ENCODE measurements at places on chromosomes 7 and 10.
A peak's percentile ranks its signal among the peaks of the same experiment; 100 is the strongest.

GRCh38 chr7:101377189-101377736 lies 14.6 kb downstream of the COL26A1 start:
- no peak for DNase-seq

GRCh38 chr7:154884348-154884920 lies 118.5 kb downstream of the PAXIP1 start:
- no peak for DNase-seq

DNA sequence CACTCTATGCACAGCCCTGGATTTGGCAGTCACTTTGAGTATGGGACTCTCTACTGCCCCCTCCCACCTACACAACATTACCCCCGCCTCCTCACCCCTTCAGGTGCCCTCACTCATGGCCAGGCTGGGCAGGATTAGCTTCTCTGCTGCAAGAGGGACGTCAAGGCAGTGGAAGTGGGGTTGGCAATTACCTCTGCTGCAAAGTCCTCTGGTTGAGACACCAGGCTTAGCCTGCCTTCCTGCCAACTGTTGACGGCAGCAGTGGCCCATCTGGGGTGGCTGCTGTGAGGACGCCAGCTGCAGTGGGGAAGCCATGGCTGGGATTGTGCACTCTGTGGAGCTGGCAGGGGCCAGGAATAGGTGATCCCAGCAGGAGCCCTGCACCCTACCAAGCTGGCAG lies 26.7 kb downstream of the SVIL start:
- DNase-seq: no peak

DNA sequence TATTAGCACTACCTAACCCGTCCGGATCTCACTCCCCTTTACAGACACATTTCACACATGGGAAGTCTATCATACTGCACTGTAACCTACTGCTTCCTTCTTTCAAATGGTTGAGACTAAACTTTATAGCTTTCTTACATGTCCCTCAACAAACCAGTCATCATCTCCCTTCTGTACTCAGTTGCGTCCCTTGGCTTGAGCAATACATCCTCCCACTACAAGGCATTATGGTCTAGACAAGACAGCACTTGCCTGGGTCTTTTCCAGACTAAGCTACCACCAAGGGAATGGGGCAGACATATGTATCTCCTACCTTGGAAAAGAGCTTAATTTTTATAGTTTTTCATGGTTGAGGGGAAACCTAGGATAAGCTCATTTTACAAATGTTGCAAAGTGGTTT lies 575.2 kb downstream of the KCNMA1 start:
- DNase-seq: no peak

DNA sequence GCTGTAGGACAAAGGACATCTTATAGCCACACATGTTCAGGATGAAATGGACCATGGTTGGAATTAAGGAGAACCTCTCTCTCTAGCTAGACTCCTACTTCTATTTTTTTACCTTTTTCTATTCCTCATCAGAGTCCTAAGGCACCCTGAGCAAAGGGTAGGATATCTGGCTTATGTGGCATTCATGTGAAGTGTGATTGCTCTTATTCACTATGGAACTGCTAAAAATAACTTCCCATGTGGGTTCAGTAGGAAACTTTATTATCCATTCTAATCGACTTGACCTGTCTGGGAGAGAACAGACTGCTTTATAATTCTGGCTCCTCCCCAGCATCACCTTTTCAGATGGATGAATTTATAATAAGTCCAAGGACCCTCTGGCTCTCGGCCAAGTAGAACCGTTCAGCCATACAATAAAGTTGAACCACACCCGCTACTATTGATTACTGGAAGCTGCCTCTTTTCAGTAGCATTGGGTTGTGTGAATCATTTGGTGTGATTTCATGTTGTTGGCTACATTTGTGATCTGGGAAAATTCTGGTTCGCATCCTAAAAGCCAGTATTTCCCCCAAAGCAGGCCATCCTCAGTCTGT lies 117.5 kb downstream of the NRF1 start:
- DNase-seq: no peak

GRCh38 chr7:39811161-39811614 lies 138.9 kb upstream of the CDK13 start:
- peak; percentile 13 for DNase-seq

DNA sequence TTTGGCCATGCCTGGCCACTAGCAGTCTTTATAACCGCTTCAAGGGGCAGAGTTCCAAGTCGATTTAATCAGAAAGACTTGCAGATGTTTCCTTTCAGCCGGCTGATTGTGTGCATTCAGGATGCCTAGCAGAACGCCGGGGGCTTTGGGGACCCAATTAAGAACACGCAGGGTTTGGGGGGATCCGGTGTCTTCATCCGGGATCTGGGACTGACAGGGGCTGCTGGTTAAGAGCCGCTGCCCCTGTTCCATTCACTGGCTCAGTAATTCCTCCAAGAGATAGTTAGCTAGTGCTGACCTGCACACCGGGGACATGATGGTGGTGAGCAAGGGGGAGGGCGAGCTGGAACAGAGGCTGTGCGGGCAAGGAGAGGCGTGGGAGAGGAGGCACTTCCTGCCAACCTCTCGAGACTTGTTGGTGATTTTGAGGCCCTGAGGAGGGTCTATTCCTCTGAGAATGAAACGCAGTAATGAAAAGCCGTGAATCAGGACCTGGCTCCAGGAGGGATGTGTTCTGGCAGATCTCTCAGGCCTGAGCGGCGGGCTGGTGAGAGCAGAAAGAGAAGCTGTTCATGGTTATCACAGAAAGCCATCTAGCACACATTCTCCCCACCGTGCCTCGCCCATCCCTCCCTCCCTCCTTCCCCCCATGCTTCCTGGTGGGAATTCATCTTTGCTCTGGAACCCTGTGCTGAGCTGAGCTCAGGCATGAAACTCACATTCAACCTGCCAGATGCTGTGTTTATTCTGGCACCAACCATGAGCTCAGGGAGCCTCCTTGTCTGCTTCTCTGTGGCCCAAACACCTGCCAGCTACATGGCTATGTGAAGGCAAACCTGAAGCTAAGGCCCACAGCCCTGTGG lies 152.0 kb downstream of the CCDC3 start:
- no peak for DNase-seq

DNA sequence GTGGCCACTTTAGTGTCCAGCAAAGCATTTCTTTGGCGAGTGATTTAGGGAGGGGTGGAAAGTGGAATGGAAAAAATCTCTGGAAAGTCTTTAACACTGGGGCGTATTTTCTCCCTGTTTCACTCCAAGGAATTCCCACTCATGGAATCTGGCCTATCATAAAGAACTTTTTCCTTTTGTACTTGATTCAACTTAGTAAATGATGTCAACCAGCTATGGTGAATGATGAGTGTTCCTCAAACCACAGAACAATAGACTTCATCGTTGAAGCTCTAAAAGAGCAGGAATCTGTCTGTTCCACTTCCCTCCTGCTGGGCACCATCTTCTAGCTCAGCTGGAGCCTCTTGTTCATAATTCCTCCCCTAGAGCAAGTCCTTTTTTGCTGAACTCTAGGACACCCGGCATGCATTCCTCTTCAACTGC lies 66.5 kb downstream of the EPDR1 start:
- peak; percentile 93 for DNase-seq

- no peak for DNase-seq
Observed at GRCh38 chr10:119245272-119245671, 37.9 kb downstream of the GRK5 start.
